ENCODE measurements at places on chromosomes 1 and 21. TPM values are rescaled to one million over a fixed set of nuclear protein-coding genes. Genes with fewer than 3 reads are reported as not detected.

GRCh38 chr1:204408074-204408507 is 3.5 kb downstream of the PPP1R15B start:
- H3K4me1 ChIP-seq: peaks cover 23% of the 10 kb centered on the region
- peak overlapping the region; percentile 74 for H3K4me3 ChIP-seq
- peak overlapping the region; percentile 100 for H3K27ac ChIP-seq
- DNase-seq: no peak

GRCh38 chr1:58909914-58910681 is 126.3 kb upstream of the JUN start:
- H3K27me3 ChIP-seq: no peaks in the 10 kb centered on the region
- H3K27ac ChIP-seq: no peak overlapping the region
- DNase-seq: no peak

The COL9A2 gene
- total RNA-seq: 2.1 TPM

The OR6N1 gene
- total RNA-seq: not detected

- H3K4me3 ChIP-seq: no peak overlapping the region
- no peaks in the 10 kb centered on the region for H3K36me3 ChIP-seq
- peaks cover 16% of the 10 kb centered on the region for H3K4me1 ChIP-seq
- no peaks in the 10 kb centered on the region for H3K27me3 ChIP-seq
- no peak overlapping the region for H3K27ac ChIP-seq
Measured at GRCh38 chr1:65157546-65157941, 9.5 kb downstream of the AK4 start.

The SMPDL3B gene
- 0.79 TPM for total RNA-seq

All from esophagus squamous epithelium (tissue), 5 donors.